Activated CD4-positive, CD25-positive, alpha-beta regulatory T cell treated with anti-CD3 and anti-CD28 coated beads, Interleukin-2, amount 50 U/mL, for 24 hours (primary cell): ENCODE measurements at places on chromosomes 3 and 15.
A peak's percentile ranks its signal among the peaks of the same experiment; 100 is the strongest.

- ATAC-seq: no peak
These were observed 58.9 kb upstream of the SLC6A6 start for GRCh38 chr3:14343338-14344112.

DNA sequence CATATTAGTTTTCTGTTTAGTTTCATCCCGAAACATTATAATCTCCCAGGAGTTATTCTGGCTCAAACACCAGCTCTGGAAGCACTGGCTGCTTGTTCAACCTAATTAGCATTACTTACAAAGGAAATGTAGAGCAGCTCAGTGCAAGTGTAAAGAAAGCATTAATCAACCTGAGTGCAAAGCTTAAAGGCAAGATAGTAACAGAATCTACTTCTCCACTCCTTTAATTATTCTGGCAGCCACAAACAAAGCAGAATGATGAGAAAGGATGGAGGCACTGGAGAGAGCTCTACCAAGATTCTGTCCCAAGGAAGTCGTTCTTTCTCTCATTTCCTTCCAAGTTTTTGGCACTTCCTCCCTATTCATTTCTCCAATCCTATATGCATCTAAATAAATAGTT is 1384.0 kb downstream of the ZPLD1 start:
- ATAC-seq: no peak

- ATAC-seq: peak; percentile 86
These were observed 148.1 kb downstream of the KLHL25 start for GRCh38 chr15:85646538-85647091.

- no peak for ATAC-seq
These were observed 178.7 kb upstream of the TLE3 start for GRCh38 chr15:70276401-70276800.

GRCh38 chr15:98682992-98683701 is 34.8 kb downstream of the IGF1R start:
- no peak for ATAC-seq

DNA sequence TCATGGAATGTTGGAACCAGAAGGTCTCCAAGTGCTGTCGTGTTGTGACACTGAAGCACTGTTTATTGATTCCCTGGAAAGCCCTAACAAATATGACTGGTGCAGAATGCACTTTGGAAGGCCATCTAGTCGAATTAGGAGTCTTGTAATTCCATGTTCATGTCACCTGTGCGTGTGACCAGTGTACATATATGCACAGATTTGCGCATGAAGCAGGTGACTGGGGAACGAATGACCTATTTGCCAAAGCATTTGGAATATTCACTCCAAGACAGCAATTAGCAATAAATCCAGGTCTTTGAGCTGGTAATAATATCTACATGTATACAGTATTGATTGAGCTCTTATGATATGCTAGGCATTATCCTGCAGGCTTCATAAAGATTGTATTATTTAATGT is 177.5 kb upstream of the PFN2 start:
- no peak for ATAC-seq

DNA sequence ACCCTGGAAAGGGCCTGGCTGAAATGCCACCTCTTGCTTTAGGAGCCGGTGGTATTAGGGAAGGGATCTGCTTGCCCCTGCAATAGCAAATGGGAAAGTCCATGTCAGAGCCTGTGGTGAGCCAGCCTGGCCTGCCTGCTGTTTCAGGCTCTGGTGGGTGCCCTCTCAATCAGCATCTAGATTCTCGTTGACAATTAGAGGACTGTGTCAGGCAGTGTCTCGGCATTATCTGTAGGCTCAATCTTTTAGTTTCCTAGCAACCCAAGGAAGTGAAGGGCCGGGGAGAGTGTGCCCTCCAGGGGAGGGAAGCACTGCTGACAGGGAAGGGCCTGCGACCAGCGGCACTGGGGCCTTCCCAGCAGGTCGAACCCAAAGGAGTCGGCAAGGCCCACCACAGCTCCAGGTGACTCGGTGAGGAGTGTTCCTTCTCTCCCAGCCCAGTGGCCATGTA is 42.1 kb downstream of the TLE3 start:
- no peak for ATAC-seq

DNA sequence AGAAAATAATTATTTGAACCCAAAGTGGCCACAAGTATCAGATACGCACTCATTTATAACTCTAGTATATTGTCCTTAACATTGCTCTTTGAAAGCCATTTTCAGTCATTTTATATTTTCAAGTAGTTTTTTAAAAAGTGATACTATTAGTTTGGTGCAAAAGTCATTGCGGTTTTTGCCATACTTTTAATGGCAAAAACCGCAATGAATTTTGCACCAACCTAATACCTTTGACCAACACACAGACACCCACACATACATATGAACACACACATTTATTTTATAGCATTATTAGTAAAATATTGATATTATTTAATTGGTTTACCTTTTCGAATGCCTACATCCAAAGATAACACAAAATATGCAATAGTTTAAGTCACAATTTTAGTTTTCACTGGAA is 154.3 kb downstream of the EPHA3 start:
- ATAC-seq: no peak

- ATAC-seq: no peak
These were observed 52.7 kb upstream of the LMOD3 start for GRCh38 chr3:69174871-69175737.

DNA sequence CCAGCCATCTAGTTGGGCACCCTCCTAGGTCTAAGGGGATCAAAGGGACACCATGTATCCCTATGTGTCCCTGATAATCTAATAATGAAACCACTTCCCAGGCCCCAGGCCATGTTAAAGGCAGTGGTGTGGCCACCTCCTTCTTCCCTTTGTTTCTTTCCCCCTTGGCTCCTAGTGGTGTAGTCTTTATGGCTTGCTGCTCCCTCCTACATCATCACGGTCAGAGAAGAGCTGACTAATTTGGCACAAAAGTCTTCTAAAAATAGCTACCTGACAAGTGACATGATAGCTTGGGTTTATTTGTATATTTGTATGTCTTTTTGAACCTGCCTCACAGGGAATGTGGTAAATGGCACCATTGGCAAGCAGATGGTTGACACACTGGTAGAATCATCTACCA is 131.0 kb upstream of the CHRM5 start:
- no peak for ATAC-seq

GRCh38 chr3:165389653-165390052 is 193.5 kb upstream of the SLITRK3 start:
- ATAC-seq: no peak

DNA sequence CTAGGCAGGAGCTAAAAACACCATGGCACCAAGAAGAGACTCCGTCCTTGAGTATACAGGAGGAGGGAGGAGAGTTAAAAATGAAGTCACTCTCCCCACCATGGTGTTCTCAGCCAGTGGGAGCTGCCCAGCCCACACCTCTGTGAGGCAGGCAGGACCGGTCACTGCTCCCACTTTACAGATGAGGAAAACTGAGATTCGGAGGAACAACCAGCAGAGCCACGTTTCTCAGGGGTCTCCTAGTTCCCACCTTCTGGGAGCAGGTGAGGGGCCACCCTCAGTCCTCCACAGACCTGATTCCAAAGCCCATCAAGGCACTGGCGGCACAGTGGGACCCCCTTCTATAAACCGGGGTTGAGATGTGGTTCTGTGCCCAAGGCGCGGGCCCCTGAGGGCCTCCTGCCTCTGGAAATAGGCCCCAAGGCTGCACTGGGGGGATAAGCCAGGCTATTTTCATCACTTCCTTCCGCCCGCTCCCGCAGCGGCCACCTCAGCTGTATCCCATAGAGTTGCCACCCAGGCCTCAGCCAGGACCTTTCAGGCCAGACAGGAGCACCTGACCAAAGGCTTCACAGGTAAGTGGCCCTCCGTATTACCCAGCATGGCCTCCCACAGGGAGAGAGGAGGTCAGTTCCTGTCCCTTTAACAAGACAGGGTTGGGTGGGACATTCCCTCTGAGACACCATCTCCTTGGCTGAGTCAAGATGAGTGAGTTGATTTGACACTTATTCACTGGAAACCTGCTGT is at the start of gene GP9:
TSS of gene GP9 (plus strand) at position 504 of the 747 bp plus-strand sequence. CDS start 961 bp downstream, outside the sequence.
- no peak for ATAC-seq

DNA sequence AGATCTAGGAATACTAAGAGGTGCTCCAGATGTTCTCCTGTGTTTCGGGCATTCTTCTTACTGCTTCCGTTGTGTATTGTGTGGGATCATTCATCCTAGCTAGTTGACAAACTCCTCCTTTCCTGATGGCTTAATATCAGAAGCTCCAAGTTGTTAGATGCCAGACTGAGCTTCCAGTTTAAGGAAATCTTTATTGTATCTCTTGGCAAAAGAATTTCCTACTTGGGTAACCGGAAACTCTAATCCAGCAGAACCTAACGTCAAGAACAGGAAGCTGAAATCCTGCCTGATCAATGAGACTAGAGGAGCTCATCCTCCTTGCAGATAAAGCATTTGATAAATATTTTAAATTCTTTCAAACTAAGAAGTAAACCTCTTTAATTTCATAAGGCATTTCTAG is 27.7 kb upstream of the MYH15 start:
- no peak for ATAC-seq

- no peak for ATAC-seq
These were observed 433 bp downstream of the FILIP1L start for GRCh38 chr3:100113723-100114412.

DNA sequence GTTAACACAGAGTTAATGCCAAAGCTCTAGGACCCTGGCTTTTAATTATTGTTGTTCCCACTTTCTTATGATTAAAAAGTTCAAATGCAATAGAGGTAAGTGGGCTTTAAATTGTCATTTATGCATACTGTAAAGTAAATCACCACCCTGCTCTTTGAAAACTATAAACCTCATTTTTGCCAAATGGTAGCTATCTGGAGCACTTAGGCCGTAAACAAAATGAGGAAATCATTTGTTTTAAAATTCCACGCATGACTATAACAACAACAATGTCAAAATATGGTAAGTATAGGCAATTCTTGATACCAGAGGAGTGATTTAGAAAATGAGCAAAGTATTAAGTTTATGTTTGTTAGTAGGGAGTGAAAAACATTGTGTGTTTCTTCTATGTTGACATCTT is 1.8 kb downstream of the UNC13C start:
- ATAC-seq: no peak

- peak; percentile 90 for ATAC-seq
These were observed 26.4 kb downstream of the STOML1 start for GRCh38 chr15:73965758-73966113.

GRCh38 chr3:146499701-146500100 is 30.3 kb upstream of the PLSCR2 start:
- ATAC-seq: no peak

DNA sequence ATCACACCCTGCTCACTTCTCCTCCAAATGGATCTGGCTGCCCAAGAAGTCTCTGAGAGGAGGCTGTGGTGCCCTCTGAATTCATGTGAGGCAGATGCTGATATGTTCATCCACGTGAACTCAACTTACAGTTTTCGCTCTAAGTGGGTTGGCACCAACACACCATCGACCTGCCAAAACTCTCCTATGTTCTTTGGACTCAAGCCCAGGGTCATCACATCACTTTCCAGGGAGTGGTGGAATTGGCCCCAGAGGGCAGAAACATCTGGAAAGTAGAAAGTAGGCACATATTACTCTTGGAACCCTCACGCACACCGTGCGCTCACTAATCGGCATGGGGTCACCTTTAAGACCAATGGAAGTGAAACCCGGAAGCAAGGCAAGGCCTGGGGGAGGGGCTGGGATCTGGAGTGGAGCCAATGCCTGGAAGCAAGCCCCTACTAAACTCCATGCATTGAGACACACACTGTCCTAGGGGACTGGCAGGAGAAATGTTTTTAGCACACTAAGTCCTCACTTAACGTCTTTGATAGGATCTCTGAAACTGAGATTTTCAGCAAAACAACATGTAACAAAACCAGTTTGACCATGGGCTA is 41.4 kb downstream of the SSUH2 start:
- no peak for ATAC-seq

GRCh38 chr3:186588632-186589031 is 18.1 kb downstream of the DNAJB11 start:
- no peak for ATAC-seq

DNA sequence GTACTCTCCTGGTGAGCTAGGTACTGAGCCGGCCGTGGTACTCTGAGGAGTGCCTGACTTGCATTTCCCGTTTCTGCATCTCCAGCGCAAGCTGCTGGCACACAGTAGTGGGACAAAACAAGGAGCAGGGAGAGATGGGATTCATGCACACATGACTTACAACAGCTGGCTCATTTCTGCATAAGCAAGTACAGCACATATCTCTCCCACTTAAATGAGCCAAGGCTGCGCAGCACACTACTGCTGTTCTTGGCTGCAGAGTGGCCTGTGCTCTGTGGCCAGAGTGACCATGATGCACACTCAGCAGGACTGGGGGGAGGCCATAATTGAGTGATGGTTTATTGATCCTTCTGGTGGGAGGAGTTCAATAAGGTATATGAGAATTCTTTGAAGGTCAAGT is 59.2 kb upstream of the ABHD17C start:
- no peak for ATAC-seq

GRCh38 chr15:98518823-98519561 is 129.3 kb upstream of the IGF1R start:
- peak; percentile 58 for ATAC-seq

- ATAC-seq: no peak
These were observed 58.6 kb downstream of the PRICKLE2 start for GRCh38 chr3:64166584-64167162.

GRCh38 chr3:196141052-196141865 is 59.4 kb upstream of the TFRC start:
- ATAC-seq: no peak

- no peak for ATAC-seq
These were observed 245.0 kb upstream of the TOPAZ1 start for GRCh38 chr3:43996379-43997301.

GRCh38 chr15:46677491-46677890 is 1039.8 kb upstream of the SEMA6D start:
- no peak for ATAC-seq

DNA sequence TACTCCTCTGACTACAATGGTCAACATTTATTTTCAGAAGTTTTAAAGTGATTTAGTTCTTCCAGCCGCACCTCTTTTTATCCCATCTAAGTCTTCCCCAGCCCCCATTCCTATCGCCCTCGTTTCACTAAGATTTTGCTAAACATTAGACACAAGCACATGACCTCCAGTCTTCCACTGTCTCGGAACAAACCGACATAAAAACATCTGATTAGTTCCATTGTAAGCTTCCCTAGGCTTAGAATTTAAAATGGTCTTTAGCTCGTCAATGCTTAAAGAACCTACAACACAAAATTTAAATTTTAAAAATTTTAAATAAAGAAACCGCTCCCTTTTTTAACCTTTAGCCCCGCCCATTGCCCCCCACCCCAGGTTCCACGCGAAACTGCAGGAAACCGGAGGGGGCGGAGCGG is 284 bp upstream of the TSC22D2 start:
- no peak for ATAC-seq

GRCh38 chr3:11060500-11061251 is 68.1 kb downstream of the SLC6A1 start:
- ATAC-seq: peak; percentile 53

- ATAC-seq: no peak
These were observed 186.5 kb downstream of the FOXP1 start for GRCh38 chr3:71397046-71397445.

DNA sequence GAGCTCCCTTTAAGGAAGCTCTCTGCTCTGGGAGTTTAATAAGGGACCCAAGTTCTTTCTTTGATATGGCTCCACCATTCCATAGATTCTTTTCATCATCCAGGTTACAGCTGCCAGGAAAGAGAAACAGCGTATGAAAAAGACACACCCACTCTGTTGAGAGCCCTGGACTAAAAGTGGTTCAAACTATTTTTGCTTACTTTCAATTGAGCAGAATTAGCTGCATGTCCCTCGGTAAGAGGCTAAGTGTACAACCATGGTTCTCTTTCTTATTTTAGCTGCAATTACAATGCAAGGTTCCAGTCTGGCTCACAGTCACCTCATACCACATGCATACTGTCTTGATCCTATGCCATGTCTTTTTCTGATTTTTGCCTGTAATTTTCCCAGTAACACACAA is 1288.3 kb downstream of the NSUN3 start:
- ATAC-seq: no peak

GRCh38 chr3:186925826-186926225 is 4.5 kb upstream of the ST6GAL1 start:
- no peak for ATAC-seq
